ENCODE measurements at places on chromosomes 13 and 19.

- DNase-seq = no peak
Observed at GRCh38 chr19:17370026-17370587, 7.0 kb downstream of the PLVAP start.

- no peak for DNase-seq
Observed at GRCh38 chr13:43390619-43391018, 367.2 kb downstream of the DNAJC15 start.

GRCh38 chr19:39927524-39928356 lies 6.7 kb downstream of the FCGBP start:
- no peak for DNase-seq

DNA sequence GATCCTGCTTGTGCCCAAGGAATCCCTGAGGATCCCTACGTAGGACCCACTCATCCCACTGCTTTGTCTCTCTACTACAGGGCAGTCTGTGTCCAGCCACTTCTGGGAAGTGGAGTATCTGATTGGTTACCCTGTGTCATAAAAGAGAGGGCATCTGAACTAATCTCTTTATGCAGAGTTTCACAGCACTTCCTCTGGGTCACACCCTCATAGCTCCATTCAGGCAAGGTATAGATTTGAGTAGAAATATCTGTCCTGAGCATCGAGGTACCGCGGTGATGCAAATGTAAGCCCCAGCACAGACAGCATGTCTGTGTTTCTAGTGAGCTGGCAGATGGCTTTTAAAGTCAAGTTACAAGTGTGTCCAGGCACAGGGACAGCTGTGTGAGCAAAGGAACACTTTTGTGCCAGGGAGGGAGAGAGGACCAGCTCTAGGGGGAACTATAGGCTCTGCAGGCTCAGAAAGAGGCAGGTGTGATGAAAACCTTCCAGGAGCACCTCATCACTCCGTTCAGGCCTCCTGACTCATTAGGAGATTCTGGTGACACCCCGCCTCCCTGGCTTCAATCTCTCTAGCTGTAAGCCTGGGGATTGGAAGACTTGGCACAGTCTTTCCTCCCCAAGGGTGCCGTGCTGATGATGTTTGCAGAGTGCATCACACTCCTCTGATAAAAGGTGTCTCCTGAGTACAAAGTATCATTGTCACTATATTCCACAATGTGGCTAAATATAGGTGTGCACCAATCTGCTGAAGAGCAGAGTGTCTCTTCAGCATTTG lies 84.3 kb upstream of the UBL3 start:
- no peak for DNase-seq
